ENCODE measurements at places on chromosomes 4 and X. TPM values are rescaled to one million over a fixed set of nuclear protein-coding genes. Genes with fewer than 3 reads are reported as not detected.

HSPA4L gene
- total RNA-seq = 6.1 TPM

REELD1 gene
- not detected for total RNA-seq

STK32B gene
- 3.7 TPM for total RNA-seq

TEX11 gene
- total RNA-seq = not detected

COL4A6 gene
- total RNA-seq = 1.5 TPM

AFF2 gene
- 0.37 TPM for total RNA-seq

SPANXD gene
- not detected for total RNA-seq

AKAP4 gene
- not detected for total RNA-seq

SCML2 gene
- total RNA-seq = 1.5 TPM

ZNF280C gene
- 8.6 TPM for total RNA-seq

TRMT44 gene
- 17.6 TPM for total RNA-seq

GATA1 gene
- total RNA-seq = not detected

CNGA1 gene
- total RNA-seq = not detected

TRAM1L1 gene
- 1.8 TPM for total RNA-seq

STK26 gene
- total RNA-seq = 8.1 TPM

Measured in subcutaneous preadipocyte (primary cell).